ENCODE measurements at places on chromosomes 2 and 18.

DNA sequence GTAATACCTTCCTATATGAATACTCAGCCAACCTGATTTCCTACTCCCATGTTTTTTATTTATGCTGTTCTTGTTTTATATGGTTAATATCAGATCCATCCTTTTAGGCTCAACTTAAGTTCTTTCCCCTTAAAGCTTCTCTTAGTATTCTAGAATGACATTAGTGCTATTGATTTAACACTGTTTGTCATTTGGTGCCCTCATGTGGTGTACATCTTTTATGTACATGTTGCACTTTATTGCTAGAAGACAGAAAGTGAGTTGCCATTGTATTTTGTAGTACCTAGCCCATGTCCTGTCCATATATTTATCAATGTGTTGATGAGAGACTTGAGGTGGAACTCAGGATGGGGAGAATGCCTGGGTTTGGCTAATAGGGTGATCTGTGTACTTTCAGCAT, 2.5 kb downstream of the HTRA2 start:
- no peak for DNase-seq

GRCh38 chr2:195709901-195710806, 53.1 kb downstream of the SLC39A10 start:
- DNase-seq: no peak

- DNase-seq: peak; percentile 43
Observed at GRCh38 chr2:8684878-8685696, 3.2 kb downstream of the ID2 start.

DNA sequence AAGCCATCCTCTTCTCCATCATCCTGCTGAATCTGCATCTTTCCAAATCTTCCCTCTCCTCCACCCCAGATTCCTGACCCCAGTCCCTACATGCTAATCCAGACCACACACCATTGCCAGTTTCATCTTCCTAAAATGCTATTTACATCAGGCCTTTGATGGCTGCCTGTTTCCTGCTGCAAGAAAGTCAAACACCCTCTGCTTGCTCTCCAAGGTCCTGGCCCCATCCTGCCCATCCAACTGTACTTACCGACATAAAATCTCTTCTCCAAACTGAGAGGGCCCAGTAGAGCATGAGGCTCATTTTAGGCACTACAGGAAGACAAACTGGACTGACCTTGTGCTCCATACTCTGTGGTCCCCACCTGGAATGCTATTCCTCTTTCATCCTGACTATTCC, 19.0 kb downstream of the ALK start:
- no peak for DNase-seq

DNA sequence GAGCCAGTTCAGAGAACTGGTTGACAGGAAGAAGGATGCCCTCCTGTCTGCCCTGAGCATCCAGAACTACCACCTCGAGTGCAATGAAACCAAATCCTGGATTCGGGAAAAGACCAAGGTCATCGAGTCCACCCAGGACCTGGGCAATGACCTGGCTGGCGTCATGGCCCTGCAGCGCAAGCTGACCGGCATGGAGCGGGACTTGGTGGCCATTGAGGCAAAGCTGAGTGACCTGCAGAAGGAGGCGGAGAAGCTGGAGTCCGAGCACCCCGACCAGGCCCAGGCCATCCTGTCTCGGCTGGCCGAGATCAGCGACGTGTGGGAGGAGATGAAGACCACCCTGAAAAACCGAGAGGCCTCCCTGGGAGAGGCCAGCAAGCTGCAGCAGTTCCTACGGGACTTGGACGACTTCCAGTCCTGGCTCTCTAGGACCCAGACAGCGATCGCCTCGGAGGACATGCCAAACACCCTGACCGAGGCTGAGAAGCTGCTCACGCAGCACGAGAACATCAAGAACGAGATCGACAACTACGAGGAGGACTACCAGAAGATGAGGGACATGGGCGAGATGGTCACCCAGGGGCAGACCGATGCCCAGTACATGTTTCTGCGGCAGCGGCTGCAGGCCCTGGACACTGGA, 92.5 kb upstream of the EML6 start:
- no peak for DNase-seq

GRCh38 chr2:218368150-218368528, 11.5 kb downstream of the CATIP start:
- DNase-seq: no peak

DNA sequence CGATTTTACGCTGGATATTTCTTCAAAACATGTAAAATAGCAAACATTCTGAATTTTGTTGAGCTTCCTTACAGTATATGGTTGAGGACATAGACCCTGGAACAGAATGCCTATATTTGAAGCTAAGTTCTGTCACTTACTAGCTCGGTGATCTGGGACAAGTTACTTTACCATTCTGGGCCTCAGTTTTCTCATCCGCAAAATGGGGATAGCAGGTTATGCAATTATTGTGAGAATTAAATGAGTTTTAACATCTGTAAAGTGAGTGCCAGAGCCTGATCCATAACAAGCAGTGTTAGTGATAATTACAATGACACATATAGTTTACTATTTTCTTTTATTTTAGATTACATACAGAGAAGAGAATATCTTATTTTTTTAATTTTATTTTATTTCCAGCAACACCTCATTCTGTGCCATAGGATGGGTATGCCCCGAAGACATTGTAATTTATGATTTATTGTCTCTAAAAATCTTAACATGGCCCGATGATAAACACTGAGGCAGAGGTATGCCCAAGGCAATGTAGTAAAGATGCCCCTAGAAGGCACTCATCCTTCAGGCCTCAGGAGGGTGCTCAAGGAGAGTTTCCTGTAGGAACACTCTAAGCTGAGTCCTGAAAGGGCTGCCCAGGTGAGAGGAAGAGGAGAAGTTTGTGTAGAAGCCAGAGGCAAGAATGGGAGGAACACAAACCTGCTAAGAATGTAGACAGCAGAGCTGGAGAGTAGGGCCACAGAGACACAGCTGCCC, 250.9 kb downstream of the BCL11A start:
- no peak for DNase-seq

DNA sequence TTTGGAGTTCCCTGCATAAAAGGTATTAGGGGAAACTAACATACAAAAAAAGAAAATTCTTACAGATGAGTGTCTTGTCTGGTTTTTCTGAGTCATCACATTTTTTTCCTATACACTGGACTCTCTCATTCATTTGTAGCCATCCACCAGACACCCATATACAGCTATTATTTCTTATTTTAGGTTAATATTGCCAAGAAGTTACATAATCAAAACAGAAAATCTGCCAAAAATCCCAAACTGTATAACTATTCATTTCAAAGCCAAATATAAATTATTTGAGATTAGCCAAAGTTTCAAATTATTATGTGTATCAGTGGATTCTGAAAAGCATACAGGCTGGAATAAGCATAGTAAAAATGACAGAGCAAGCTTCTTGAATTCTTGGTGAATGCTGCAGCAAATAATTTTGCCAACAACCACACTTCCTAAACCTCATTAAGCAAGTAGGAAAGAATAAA, 191.2 kb downstream of the NCKAP5 start:
- no peak for DNase-seq

DNA sequence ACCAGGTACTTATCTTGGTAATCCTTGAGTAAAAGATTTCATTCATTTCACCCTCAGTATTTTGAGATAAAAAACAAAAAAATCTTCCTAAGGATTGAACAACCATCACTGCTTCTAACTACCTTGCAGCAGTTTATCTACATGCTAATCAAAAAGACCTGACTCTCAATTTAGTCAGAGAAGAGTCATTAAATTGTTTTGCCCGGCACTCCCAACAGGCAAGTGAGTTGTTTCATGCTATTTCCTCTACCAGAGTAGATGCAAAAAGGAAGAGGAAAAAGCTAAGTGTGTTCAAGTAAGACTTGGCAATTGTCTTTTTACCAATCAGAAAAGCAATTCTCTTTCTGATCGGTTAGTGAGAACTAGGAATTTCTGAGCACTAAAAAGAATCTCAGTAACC, 39.5 kb downstream of the MYO5B start:
- no peak for DNase-seq
